DMS 273 treated with DMSO at 0.1 percent for 48 hours (cell line): ENCODE measurements at places on chromosomes 5 and 9.
A peak's percentile ranks its signal among the peaks of the same experiment; 100 is the strongest.

- DNase-seq, result no peak
These were observed 173.3 kb downstream of the RMI1 start for GRCh38 chr9:84153885-84154284.

- no peak for DNase-seq
These were observed 644.8 kb downstream of the EFNA5 start for GRCh38 chr5:107025712-107026497.

DNA sequence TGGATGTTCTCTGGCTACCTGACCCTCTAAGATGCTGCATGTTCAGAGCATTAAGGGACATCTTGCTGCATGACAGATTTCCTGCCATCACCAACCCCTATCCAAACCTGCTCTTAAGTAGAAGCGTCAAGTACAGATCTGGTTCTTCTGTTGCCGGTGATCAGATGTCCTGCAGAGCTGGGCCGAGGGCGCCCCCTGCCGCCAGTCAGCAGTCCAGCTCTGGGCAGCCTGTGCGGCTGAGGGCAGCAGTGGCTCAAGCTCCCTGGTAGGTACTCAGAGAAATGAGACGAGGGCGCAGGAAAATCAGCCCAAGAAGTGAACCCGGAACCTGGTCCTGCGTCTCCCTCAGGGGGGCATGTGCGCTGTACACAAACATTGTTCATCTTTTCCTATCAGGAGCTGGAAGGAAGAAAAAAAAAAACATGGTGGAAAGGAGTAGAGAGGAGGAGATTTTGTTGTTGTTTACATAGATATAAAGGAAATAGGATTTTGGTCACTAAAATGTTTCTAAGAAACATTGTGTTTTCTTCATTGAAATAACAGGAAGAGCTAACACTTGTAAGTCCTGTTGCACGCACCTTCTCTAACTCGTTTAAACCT, 95.8 kb downstream of the CFAP90 start:
- DNase-seq, result peak; percentile 37

DNA sequence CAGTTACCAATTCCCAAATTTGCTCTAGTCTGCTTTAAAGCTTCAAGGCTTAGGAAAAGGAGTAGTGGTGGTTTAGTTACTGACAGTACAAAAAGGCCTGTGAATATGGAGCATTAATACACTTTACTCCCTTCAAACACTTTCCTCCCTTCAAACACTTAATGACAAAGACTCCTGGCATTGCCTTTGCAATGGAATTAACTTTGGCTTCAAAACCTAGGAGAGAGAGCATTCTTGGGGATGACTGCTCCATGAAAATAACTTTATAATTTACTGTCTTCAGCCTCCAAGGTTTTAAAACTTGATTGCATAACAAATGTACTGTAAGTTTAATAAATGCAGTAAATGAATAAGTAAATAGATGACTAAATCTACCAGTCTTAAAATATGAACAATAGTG, 185.6 kb downstream of the TRPM3 start:
- DNase-seq, result no peak

DNA sequence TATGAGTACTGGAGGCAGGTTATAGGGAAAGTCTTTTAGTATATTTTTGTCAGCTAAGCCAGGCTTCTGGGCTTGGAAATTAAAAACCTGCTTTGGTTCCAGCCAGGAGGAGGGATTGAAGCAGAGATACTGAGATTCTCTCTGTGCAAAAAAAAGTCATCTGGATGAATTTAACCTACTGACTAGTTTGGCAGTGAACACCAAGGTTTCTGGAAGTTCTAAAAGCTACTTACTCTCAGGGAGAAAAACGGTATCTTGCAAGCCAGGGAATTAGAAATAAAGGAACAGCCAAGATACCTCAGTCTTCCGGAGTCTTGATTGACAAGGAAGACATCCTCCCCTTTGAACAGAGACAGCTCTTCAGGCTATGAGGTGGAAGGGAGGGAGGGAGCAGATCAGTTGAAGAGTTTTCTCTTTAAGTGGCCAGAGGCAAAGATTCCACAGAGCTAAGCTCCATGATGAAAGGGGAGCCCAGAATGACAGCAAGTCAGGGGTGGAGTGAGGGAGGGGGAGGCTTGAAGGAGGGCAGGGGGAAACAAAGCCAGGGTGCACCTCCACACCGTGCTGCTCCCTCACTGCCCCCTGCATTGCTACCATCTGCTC, 8.3 kb upstream of the ZBTB34 start:
- no peak for DNase-seq

GRCh38 chr5:132386644-132387286, 17.3 kb downstream of the SLC22A5 start:
- DNase-seq, result no peak
